ENCODE measurements at places on chromosomes 12 and 14.

DNA sequence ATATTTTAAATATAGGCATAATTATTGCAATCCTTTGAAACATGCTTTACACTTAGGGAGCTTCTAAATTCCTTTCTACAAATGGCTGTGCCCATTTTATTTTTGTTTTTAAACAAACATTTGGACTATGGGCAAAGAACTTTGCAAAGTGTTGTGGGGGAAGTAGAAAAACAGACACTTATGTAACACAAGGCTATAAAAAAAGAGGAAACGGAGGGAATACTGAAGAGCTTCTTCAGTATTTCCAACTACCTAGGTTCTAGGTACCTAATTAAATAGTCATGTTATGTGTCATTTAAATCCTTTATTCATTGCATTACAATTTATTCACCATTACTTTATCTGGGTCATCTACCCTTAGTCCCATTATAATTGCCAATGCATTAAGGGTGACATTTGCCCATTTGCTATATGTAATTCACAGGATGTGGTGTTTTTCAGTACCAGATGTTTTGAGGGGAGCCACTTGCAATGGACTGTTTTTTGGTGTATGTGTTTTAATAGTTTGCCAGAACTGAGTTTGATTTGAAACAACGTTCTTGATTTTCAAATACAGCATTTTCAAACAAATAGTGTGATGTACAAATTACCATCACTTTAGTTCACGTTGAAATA lies 1.5 kb upstream of the MSRB3 start:
- no peaks in the 10 kb centered on the region for H3K36me3 ChIP-seq
- peaks cover 36% of the 10 kb centered on the region for H3K4me1 ChIP-seq
- no peak overlapping the region for H3K27ac ChIP-seq
- H3K4me3 ChIP-seq = no peak overlapping the region
- H3K27me3 ChIP-seq = no peaks in the 10 kb centered on the region
- ATAC-seq = no peak

DNA sequence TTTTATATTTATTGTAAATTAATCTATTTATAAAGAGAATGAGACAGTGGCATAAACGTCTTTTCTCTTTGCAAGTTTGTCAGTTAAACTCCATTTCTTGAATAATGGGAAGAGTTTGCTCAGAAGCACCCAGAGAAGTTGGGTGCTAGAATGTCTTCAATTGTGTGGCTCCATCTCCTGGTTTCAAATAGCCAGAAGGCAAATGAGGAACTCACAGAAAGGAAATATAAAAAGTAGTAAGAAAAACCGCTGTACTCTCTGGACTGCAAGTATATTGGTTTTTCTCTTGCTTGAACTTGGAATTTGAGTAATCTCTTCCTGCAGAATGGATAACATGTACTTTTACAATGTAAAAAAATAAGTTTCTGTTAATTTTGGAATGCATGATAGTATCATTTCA lies 217.5 kb downstream of the DPY19L2 start:
- ATAC-seq = no peak
- H3K36me3 ChIP-seq = no peaks in the 10 kb centered on the region
- H3K27ac ChIP-seq = no peak overlapping the region
- H3K4me3 ChIP-seq = no peak overlapping the region

GRCh38 chr12:91317306-91317705 lies 134.7 kb upstream of the DCN start:
- no peaks in the 10 kb centered on the region for H3K27me3 ChIP-seq
- no peak for ATAC-seq
- no peak overlapping the region for H3K27ac ChIP-seq
- no peaks in the 10 kb centered on the region for H3K36me3 ChIP-seq

GRCh38 chr12:49439042-49439441 lies 71.8 kb downstream of the SPATS2 start:
- no peaks in the 10 kb centered on the region for H3K4me1 ChIP-seq
- no peaks in the 10 kb centered on the region for H3K27me3 ChIP-seq
- no peak overlapping the region for H3K27ac ChIP-seq
- H3K36me3 ChIP-seq = no peaks in the 10 kb centered on the region
- no peak for ATAC-seq

- ATAC-seq = no peak
- H3K27ac ChIP-seq = peak overlapping the region; percentile 69
- peak overlapping the region; percentile 30 for H3K4me3 ChIP-seq
- H3K4me1 ChIP-seq = peaks cover 44% of the 10 kb centered on the region
These were observed 1.1 kb upstream of the SUSD6 start for GRCh38 chr14:69610020-69610873.

DNA sequence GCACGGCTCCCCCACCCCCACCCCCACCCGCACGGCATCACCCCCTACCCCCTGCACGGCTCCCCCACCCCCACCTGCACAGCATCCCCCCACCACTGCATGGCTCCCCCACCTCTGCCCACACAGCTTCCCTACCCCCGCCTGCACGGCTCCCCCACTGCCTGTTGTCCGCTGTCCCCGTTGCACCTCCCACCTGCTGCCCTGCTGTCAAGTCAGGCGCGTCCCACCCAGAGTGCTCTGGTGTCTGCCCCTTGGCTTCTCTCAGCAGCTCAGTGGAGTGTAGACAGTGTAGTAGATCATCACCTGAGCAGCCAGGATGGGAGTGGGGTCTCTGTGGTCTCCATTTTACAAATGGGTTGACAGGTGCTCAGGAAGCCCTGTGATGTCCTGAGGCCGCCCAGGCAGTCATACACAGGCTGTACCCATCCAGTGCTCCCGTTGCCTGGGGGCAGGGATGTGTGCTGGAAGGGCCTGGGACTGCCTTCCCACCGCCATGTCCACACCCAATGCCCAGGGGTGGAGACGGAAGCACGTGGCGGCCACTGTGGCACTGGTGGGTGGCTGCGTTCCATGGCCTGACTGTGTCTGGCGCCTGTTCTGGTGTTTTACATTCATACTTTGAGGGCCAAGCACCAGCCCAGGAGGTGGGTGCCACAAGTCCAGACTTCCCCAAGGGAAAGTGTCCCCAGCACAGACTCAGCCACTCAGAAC lies 32.5 kb downstream of the PACS2 start:
- no peak for ATAC-seq
- H3K4me1 ChIP-seq = no peaks in the 10 kb centered on the region
- H3K27ac ChIP-seq = no peak overlapping the region

DNA sequence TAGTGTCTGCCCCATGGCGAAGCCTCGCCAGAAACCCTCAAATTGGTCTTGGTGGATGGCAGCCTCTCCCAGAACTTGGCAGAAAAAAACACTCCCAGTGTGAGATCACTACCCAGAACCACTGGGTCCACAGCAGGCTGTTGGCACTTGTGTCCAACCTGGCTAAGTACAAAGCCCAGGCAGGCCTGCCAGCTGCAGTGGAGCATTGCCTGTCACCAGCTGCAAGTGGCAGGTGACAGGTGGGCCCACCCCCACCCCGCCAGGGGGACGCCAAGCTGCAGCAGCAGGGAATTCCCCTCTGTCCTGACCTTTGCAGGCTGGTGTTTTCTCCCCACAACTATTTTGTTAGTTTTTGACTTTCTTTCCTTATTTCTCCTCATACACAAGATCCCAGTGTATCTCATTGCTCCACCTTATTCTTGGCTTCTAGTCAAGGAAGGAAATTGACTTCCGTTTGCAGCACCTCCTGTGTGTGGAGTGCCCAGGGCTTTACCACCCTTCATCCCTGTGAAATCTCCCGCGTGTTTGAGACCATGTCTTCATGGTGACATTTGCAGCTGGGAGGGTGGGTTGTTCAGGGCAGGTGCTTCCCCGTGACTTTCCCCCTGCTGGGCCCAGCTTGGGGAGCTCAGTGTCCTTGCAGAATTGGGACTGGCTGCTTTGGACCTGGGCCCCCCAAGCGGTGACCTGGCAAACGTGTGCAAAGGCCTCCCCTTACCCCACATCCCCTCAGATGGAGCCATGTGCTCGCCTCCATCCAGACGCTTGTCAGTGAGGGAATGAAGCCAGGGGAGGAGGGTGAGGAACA lies 73.8 kb upstream of the RIN3 start:
- H3K36me3 ChIP-seq = no peaks in the 10 kb centered on the region
- H3K27ac ChIP-seq = no peak overlapping the region
- ATAC-seq = no peak
- no peak overlapping the region for H3K4me3 ChIP-seq

DNA sequence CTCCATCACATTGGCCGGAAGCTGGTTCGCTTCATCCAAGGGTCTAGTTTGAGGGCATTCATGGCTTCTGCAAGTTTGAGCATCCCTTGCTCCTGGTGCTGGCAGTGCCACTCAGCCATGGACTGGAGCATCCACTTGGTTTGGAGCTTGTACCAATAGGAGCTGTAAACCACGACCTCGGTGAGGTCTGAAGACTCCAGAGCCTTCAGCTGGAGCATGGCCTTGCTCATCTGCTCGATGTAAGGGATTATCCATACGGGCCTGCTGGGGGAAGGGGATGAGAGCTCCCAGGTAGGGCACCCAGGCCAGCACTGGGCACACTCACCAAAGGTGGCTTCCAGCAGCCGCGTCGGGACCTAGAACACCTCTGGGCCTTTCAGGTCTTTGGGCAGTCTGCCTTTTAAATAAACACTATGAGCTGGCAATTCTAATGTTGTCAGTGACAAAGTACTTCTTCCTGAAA lies 13.5 kb downstream of the FOS start:
- no peaks in the 10 kb centered on the region for H3K27me3 ChIP-seq
- no peak overlapping the region for H3K27ac ChIP-seq
- H3K36me3 ChIP-seq = no peaks in the 10 kb centered on the region
- H3K4me3 ChIP-seq = no peak overlapping the region
- ATAC-seq = no peak

GRCh38 chr12:124125203-124125871 lies 152.3 kb downstream of the ZNF664 start:
- ATAC-seq = no peak
- H3K4me1 ChIP-seq = no peaks in the 10 kb centered on the region
- H3K27me3 ChIP-seq = no peaks in the 10 kb centered on the region
- H3K4me3 ChIP-seq = no peak overlapping the region
- no peaks in the 10 kb centered on the region for H3K36me3 ChIP-seq

DNA sequence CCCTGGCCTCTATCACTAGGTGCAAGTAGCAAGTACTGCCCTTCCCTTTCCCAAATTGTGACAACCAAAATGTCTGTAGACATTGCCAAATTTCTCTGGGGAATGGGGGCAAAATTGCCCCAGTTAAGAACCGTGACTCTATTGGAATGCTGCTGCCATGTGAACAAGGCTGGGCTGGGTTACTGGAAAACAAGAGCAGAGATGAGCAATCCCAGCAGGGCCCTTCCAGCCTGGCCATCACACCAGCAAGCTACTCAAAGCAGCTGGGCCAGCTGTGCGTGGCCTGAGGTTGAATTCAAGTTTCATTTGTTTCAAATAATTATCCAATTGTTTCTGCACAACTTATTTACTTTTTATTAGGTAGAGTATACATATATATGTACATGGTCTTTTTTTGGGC lies 103.4 kb upstream of the PKP2 start:
- no peak for ATAC-seq
- no peak overlapping the region for H3K27ac ChIP-seq

- no peak overlapping the region for H3K27ac ChIP-seq
- H3K27me3 ChIP-seq = no peaks in the 10 kb centered on the region
- no peaks in the 10 kb centered on the region for H3K4me1 ChIP-seq
- no peak overlapping the region for H3K4me3 ChIP-seq
- no peaks in the 10 kb centered on the region for H3K36me3 ChIP-seq
These were observed 78.6 kb downstream of the CEP128 start for GRCh38 chr14:80862983-80863382.

DNA sequence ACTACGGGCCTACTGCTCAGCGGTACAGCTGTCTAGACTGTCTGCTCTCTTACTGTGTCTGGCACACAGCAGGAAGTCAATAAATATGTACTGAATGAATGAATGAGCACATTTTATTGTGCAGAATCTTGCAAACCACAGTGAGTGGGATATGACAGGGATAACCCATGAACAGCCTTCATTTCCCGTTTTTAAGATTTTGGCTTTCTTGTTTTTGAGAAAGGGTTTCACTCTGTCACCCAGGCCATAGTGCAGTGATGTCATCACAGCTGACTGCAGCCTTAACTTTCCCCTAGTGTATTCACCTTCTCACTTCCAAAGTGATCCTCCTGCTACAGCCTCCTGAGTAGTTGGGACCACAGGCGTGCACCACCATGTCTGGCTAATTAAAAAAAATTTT lies 203.1 kb downstream of the AEBP2 start:
- no peak overlapping the region for H3K27ac ChIP-seq
- ATAC-seq = no peak
- H3K27me3 ChIP-seq = no peaks in the 10 kb centered on the region
- no peaks in the 10 kb centered on the region for H3K4me1 ChIP-seq

GRCh38 chr12:46839964-46840363 lies 14.2 kb upstream of the SLC38A4 start:
- no peak for ATAC-seq
- H3K4me3 ChIP-seq = no peak overlapping the region
- H3K27ac ChIP-seq = no peak overlapping the region
- no peaks in the 10 kb centered on the region for H3K36me3 ChIP-seq
- no peaks in the 10 kb centered on the region for H3K4me1 ChIP-seq

DNA sequence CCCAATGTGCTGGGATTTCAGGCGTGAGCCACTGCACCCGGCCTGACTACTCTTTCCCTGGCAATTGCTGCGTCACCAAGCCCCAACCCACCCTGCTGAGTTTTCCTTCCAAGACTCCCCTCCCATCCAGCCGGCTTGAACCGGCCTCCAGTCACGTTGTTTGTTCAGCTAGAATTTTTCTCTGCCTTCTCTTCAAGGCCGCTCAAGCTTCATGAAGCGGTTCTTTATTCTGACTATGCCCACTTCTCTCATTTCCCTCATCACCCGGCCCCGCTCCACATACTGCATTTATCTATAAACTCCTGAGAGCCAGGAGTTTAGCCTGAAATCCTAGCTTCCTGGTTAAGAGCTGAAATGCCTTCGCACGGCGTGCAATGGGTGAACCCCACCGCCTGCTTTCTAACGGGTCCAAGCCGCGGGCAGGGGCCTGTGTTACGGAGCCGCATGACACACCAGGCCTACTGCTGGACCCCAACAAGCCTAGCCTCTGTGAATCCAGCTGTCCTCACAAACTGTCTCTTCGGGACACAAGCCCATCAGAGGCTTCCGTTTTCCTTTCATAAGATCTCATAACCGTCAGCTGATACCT lies 999 bp upstream of the DCAF4 start:
- no peaks in the 10 kb centered on the region for H3K27me3 ChIP-seq
- no peaks in the 10 kb centered on the region for H3K36me3 ChIP-seq
- peaks cover 4% of the 10 kb centered on the region for H3K4me1 ChIP-seq
- ATAC-seq = no peak
- H3K27ac ChIP-seq = peak overlapping the region; percentile 80
- peak overlapping the region; percentile 70 for H3K4me3 ChIP-seq

DNA sequence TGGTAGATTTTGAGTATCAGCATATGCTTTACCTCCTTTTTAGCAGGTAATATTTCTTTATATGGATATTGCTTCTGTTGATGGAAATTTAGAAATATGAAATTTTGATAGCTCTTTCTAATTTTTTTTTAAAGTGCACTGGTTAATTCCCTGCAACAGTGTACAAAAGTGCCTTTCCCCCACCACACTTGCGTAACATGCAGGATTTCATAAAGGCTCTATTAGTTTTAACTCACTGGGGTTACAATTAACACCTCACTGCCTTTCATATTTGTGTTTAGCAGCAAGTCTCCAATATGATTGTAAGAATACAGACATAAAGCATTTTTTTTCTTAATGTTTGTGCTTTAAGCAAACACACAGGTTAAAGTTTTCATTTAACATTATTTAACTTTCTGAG lies 25.6 kb downstream of the MNAT1 start:
- no peak overlapping the region for H3K4me3 ChIP-seq
- H3K4me1 ChIP-seq = peaks cover 32% of the 10 kb centered on the region
- H3K27ac ChIP-seq = no peak overlapping the region
- no peaks in the 10 kb centered on the region for H3K36me3 ChIP-seq
- ATAC-seq = no peak

GRCh38 chr14:50865391-50866076 lies 6.3 kb upstream of the ABHD12B start:
- no peaks in the 10 kb centered on the region for H3K4me1 ChIP-seq
- no peak for ATAC-seq
- H3K27ac ChIP-seq = no peak overlapping the region
- no peaks in the 10 kb centered on the region for H3K36me3 ChIP-seq
- peaks cover 15% of the 10 kb centered on the region for H3K27me3 ChIP-seq
